ENCODE measurements at places on chromosomes 4 and X.

- no peak for DNase-seq
Observed at GRCh38 chr4:6845574-6845973, 63.0 kb downstream of the KIAA0232 start.

DNA sequence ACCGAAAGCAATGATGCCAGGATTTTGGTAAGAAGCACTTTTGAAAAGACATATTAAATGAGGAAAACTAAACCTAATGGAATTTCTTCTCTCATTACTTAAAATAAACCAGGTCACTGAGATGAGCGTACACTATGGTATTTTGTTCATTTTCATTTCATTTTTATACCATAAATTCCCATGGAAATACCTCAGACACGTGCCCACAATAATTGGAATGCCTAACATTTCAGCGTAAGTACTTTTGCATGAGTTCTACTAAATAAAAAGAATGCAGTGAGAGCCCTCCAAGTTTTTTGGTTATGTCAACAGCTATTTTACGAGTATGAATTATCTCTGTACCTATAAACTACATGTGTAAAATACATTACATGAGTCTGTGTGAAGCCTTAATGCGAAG is 3.2 kb downstream of the CAMK2D start:
- peak; percentile 33 for DNase-seq

- no peak for DNase-seq
Observed at GRCh38 chr4:189826657-189827056, 114.0 kb upstream of the FRG1 start.

GRCh38 chrX:74804574-74804973 is 120.7 kb downstream of the NEXMIF start:
- no peak for DNase-seq

- DNase-seq: no peak
Observed at GRCh38 chrX:103727115-103727514, 16.4 kb downstream of the TMEM31 start.

DNA sequence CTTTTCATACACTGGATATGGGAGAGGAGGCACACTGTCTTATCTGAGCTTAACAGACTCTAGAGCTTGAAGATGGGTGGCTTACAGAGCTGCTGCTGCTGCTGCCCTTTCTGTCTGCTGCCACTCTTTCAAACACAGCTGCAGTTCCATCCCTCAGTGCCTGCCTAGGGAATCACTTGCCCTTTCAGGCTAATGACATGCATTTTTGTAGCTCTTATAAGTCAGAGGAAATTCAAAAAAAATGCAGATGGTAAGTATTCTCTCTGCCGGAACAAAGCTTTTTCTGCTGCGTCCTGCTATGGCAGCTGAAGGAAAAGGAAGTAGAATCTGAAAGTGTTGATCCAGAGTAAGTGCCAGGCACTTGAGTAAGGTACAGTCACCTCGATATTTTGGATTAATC is 460.4 kb upstream of the DIAPH2 start:
- DNase-seq: no peak

DNA sequence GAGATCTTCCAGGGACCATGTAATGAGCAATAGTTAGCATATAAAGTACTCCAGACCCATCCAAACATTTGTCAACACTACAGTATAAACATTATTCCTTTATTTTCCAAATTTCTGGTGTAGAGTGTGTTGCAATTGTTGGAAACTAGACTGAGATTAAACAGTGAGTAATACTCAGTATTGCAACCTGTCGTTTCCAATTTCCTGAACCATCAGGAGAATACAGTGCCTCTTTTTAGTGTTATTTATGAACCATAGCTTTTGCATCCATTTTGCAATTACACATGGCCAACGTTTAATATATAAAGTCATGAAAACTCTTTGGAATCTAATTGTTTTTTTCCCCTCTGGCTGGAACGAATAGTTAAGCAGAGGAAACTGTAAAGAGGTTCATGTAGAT is 58.3 kb upstream of the DHRSX start:
- DNase-seq: peak; percentile 41

DNA sequence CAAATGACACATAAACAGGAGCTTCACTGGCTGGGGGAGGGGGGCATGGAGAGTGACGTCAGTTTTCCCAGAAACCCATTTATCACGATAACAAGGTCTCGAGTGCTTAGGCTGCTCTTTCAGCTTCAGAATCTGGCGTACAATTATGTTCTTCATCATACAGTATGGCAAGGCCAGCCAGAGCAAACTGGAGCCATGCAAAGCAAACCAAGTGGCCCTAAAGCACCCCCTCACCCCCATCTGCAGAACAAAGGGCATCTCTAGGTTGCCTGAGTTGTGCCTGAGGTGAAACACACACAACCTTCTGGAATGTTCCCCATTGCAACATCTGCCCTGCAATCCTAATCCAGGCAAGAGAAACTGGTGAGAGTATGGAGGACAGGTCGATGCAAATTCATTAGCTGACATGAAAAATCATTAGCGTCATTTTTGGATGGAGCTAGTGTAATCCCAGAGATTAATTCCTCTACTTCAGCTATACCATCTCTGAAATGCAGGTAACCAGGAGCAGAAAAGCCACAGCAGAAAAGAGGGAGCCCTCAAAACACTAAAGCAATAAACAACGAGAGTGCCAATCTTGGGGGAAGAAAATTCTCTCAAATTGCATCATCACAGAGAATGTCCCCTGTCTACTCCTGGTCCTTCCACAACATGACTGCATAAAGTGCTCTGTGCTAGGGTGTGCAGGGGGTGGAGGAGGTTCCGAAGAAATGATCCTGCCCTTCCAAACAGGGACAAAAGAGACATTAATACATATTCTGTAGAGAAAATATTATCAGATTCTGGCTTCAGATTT is 1.8 kb downstream of the SEPTIN6 start:
- DNase-seq: peak; percentile 11

- DNase-seq: no peak
Observed at GRCh38 chrX:50002067-50002714, 79.8 kb downstream of the CLCN5 start.

DNA sequence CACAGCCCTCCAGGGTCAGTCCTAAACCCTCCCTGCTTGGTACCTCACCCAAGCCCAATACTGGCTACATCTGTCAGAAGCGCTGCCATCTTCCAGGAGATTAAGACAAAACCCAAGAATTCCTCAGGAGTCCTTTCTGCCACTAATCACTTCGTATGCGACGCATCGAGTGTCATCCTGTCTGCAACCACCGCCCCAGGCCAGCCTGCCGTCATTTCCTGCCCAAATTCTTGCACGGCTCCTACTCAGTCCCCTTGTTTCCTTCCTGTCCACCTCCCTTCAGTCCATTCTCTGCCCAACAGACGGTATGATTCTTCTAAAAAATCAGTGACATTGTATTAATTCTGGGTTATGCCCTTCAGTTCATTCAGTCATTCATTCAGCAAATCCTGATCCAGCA is 113.6 kb downstream of the NFKB1 start:
- no peak for DNase-seq

DNA sequence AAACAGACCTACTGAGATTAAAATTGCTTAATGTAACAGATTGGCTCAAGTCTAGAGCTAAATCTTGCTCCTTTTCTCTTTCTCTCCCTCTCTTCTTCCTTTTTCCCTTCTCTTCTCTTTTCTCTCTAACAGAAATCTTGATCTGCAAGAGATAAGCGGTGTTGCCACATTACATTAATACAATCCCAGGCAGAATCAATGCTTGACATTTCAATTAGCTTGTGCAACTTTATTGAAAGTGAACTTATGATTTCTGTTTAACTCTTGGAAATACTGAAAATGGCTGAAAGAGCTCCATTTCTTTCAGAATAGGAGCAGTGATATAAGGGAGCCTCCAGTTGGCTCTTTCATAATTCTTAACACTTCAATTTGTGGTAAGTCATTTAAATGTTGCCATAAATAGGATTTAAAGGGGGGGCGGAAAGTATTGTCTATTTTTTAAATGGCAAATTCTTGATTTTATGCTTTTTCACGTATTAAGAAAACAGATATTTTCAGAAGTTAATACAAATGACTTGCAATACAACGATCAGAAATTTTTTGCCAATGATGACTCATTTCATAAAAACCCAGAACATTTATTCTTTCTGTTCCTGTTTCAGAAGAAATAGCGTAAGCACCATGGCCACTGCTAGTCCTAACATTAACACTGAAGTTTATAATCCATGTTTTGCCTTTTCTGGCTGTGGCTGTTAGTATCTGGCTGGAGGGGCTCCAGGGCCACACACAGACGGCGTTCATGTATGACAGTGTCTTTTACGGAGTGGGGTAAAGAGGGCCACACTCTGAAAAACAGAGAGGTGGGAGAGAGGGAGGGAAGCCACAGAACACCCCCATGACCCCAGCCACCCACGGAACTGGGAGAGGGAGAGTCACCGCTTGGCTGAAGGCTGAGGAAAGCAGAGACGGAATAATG is 115.7 kb upstream of the FAT1 start:
- DNase-seq: peak; percentile 65

DNA sequence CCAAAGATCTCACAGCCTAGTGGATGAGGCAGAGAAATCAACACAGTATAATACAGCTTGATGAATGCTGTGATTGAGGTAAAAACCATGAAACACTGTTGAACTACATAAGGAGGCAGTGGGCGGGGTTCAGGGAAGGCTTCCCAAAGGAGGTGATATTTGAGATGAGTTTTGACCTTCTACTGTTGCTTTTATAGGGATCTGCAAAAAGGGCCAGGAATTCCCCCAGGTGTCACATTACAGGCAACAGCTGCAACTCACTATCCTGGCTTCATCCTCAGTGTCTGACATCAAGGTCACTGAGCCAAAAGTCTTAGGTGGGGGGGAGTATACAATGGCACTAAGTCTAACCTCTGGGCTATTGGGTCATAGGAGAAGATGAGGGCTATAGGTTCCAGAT is 185.7 kb upstream of the NRK start:
- DNase-seq: no peak

DNA sequence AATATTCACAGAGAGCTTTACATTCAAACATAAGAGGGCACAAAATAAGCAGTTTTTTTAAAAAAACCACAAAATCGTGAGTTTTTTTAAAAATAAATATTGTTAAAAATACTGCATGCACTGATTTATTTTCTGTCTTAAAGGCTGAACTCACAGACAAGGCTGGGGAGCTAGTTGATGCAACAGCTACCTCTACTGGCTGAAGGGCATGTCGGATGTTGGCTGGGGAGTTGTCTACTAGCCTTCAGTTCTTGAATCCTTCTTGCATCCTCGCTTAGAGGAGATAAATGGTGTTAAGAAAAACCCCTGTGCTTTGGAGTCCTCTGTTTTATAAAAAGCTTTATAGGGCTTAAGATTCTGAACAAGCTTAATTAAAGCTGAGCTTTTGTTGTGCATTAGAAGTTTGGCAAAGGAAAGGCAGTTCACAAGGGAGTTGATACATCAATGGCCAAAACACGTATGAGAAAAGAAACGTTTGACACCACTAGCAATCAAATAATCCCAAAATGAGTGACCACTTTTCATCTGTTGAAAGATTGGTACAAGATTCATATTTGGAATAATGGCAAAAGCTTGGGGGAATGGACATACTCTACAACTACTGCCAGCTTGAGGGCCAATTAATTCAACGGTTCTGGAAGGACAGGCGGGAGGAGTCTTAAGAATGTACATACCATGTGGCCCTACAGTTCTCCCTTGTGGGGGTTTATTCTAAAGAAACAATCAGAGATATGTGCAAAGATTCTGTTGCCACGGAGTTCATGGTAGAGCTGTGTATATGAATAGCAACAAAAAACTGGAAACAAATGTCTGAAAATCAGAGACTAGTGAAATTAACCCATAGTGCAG is 94.7 kb downstream of the SEL1L3 start:
- DNase-seq: peak; percentile 83

DNA sequence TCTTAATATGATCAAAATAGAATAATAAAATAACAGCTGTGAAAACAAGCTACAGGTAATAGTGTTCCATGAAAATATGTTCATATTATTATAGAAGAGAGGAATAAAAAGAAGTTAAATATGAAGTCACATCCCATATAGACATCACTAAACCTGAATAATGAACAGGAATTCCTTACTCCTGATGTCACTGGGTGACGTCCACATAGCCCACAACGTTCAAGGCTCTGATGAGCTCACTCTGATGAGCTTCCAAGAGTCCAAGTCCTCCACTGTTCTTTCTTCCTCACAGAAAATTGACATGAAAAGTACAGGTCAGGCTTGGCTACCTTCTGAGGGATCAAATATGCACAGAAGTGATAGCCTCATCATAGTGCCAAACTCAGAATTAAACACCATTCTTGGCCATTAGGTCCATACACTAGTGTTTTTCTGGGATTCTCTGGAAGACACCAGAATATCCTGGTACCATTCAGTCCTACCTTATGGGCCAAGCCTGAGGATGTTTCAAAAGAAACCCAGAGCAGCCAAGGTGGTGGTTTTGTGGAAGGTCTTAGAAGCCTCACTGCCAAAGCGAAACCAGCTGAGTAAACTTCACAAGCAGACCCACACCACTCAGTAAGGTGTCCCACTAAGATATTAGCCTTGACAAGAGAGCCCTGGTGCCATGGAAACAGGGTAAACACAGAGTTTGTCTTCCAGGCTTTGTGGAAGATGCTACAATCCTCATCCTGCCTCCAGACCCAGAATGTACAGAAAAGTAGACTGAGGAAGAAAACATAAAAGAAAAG is 138.4 kb upstream of the HHIP start:
- DNase-seq: no peak

DNA sequence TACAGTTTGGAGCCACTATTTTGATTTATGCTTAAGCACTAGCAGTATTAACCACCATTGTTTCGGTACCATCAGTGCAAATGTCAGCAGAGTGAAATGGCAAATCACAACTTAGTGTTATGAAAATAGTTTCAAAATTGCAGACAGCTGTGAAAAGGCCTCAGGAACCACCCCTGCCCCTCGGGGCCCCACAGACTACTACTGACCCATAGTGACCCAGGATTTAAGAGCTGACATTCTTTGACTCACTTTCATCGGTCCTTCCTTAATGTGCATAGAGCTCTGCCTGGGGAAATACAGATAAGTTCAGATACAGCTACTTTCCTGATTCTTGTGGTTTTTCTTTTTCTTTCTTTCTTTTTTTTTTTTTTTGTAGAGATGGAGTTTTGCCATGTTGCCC is 3.3 kb upstream of the BBS7 start:
- DNase-seq: no peak

DNA sequence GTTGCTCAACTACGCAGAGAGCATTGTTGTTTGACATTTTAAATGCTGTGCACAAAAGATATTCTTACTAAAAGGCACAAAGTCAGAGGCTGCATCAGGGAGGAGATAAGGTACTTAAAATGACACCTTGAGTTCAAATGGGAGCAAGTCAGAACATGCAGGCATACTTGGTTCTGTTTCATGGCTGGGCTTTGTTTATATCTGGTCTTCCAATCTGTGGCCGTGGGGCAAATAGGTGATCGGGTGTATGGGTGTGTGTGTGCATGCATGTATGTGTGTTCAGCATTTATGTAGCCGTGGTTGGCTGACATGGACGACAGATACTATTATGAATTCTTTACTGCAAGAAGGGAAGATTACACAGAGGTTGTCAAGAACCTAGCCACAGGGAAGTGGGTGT is 106.1 kb downstream of the RASL11B start:
- no peak for DNase-seq
